ENCODE measurements at places on chromosomes 3 and 15. TPM values are rescaled to one million over a fixed set of nuclear protein-coding genes. Genes with fewer than 3 reads are reported as not detected.

Gene SH2D7
- 0.83 TPM for polyA plus RNA-seq

Gene MAPKBP1
- 19.8 TPM for polyA plus RNA-seq

DNA sequence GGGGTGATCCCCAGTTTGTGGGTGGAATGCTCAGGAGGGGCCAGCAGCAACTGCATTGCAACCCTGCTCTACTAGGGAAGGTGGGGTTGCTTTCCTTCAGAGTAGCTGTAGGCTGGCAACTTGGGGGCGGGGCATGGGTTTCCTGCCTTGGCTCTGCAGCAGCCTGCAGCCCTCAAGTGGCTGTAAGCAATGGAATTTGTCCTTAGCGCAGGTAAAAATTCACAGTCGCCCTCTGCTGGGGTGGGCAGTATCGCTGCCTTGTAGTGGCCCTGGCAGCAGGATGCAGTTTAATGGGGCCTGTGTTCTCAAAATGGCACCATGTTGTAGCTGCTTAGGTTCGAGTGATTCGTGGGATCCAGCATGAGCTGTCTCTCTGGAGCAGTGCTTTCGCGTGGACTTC lies 29.8 kb downstream of the STT3B start:
- no peak for DNase-seq

DNA sequence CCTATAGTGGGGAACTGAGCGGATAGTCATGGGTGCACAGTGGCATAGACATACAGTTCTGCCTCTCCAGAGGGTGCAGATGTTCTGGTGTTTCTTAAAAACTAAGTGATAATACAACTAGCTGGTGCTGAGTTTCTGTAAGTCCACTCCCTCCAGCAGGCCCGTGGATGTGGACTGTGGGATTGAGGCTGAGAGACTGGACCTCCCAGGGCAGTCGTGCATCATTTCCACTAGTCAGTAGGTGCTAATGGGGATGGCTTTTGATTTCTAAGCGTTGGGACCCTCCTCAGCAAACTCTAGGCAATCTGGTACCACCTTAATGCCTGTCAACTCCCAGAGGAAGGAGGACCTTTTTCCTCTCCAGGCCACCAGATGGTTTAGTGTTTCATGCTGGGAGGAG lies 27.3 kb upstream of the TIMP4 start:
- DNase-seq: no peak

DNA sequence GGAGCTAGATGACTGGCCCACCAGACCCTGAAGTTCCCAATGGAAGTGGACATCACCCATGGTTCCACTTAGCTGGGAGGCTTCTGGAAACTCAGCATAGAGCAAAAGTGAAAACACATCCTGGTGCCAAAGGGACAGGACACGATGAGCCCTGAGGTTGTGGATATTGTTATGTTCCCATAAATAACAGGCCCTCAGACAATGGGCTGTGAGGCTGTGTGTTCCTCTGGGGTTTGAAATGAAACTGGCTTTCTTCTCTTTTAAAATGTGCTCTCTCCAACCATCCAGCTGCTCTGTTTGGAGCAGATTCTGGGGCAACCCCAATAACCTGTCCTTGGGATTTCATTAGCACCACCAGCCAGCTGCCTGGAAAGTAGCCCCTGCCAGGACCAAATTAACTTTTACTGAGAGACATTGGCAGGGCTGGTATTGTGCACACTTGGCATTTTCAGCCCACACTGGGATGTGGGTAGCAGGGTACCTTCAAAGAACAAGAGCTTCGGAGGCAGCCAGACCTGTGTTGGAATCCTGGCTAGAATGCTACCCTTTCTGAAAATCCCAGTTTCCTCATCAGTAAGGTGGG lies 97.5 kb downstream of the DNAJB8 start:
- no peak for DNase-seq

- DNase-seq: no peak
These were observed 316.7 kb downstream of the CLSTN2 start for GRCh38 chr3:140251678-140252077.

DNA sequence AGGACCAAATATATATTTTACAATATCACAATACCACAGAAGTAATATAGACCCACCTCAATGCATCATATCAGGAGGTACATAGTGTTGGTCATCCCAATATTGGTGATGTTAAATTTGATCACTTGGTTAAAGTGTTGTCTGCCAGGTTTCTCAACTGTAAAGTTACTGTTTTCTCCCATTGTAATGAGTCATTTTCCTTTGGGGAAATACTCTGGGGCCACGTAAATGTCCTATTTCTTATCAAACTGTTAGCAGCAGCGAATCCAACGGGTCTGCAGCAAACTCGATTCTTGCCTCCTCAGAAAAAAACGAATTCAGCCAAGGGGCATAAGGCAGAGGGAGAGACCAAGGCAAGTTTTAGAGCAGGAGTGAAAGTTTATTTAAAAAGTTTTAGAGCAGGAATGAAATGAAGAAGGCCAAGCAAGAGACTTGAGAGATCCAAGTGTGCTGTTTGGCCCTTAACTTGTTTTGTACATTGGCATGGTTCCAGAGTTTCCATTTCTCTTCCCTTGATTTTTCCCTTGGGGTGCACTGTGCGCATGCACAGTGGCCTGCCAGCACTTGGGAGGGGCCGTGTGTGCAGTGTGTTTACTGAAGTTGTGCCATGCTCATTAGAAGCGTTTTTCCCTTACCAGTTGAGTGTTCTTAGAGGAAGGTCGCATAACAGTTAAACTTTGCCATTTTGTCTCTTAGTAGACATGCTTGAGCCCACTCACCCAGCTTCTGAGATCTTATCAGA lies 512.5 kb downstream of the AGBL1 start:
- no peak for DNase-seq

GRCh38 chr15:33846862-33847261 lies 121.4 kb upstream of the CHRM5 start:
- no peak for DNase-seq
